NCI-H510A (cell line): ENCODE measurements at places on chromosomes 5 and 9.
A peak's percentile ranks its signal among the peaks of the same experiment; 100 is the strongest.

GRCh38 chr5:88377705-88378656, 109.3 kb upstream of the TMEM161B start:
- no peak for DNase-seq

GRCh38 chr5:144219869-144220268, 49.2 kb downstream of the KCTD16 start:
- DNase-seq: no peak

GRCh38 chr5:127028822-127029457, 1.4 kb downstream of the MARCHF3 start:
- no peak for DNase-seq

- DNase-seq: no peak
These were observed 103.2 kb downstream of the FSTL4 start for GRCh38 chr5:133508845-133509741.

GRCh38 chr5:61263072-61263471, 69.0 kb upstream of the ZSWIM6 start:
- DNase-seq: no peak

DNA sequence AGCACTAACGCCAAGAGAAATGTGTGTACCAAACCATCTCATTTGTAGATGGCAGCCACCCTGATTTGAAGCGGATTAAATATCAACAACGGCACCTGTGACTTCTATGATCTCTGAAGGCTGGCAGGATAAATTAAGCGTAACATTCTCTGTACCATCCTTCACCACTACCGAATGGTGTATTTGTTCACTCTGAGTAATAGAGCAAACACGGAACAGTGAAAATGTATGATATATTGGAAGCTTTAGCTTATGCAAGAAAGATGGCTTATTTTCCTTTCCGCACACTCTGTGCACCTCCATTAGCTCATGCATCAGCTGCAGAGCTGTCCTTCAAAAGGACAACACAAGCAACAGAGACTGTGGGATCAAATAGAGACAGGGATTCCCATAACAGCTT, 431.1 kb downstream of the PRELID2 start:
- DNase-seq: no peak

GRCh38 chr5:140295414-140295813, 7.5 kb downstream of the PFDN1 start:
- peak; percentile 26 for DNase-seq

DNA sequence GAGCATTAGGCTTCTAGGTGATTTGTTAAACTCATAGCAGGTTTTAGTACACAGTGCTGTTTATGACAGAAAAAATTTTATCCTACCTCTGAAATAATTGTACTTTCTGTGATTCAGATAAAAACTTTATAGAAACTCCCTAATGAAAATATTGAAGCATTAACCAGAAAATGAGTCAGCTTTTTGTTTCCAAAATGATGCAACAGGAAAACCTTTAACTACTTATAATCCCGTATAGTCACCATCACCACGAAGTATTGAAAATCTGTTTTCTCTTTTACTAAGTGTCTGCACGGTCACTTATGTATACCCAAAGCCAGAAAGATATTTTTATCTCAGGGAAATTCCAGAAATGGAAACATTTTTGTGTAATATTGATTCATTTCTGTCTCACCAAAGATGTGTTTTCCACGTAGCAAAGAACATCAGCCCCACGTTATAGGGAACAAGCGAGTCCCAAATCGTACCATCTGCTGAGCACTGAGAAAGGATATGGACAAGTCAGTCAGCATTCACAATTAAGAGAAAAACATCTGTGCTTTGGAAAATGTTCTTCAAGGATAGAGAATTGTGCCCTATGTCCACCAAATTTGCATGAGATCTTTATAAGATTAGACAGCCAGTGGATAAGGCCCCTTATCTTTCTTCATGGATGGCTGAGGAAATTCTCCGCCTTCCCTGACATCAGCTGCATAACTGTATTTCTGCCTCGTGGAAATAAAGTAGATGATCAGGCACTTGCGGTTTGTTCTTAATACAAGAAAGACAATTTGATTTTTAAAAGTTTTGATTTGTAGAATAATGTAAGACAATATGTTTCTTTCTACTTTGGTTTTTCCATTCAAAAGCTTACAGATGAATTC, 41.9 kb downstream of the TNFAIP8 start:
- no peak for DNase-seq
